ENCODE measurements at places on chromosomes 7 and 10. TPM values are rescaled to one million over a fixed set of nuclear protein-coding genes. Genes with fewer than 3 reads are reported as not detected.

NYAP1 gene
- polyA plus RNA-seq, result not detected

TMEM178B gene
- polyA plus RNA-seq, result not detected

SFTPA1 gene
- polyA plus RNA-seq, result not detected

LIPK gene
- not detected for polyA plus RNA-seq

LDB3 gene
- not detected for polyA plus RNA-seq

KCNH2 gene
- polyA plus RNA-seq, result not detected

FRMD4A gene
- 0.09 TPM for polyA plus RNA-seq

LIPM gene
- not detected for polyA plus RNA-seq

FKBP6 gene
- not detected for polyA plus RNA-seq

MACROH2A2 gene
- polyA plus RNA-seq, result not detected

HACD1 gene
- not detected for polyA plus RNA-seq

MOGAT3 gene
- not detected for polyA plus RNA-seq

RELN gene
- polyA plus RNA-seq, result not detected

ZNF735 gene
- not detected for polyA plus RNA-seq

MYO3A gene
- polyA plus RNA-seq, result 0.38 TPM

HELLS gene
- 7.3 TPM for polyA plus RNA-seq

SAP25 gene
- polyA plus RNA-seq, result not detected

All from naive B cell (primary cell).